ENCODE measurements at places on chromosomes 1 and 21.

DNA sequence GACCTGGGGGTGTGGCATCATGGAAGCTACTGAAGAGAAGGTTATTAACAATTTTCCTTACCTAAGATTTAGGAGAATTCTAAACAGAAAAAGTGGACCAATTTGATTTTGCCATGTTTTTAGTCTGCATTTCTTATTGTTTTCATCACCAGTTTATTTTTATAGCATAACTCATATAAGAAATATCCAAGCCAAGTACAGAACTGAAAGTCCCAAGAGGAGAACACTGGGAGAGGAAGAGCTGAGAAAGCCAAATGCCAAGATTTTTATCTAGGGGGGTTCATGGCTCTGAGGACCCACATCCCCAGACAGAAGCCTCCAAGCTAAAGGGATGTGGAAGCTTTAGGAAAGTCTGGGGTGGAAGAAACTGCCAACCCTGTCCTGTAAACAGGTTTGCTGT lies 109.4 kb upstream of the DUSP10 start:
- no peak for DNase-seq

DNA sequence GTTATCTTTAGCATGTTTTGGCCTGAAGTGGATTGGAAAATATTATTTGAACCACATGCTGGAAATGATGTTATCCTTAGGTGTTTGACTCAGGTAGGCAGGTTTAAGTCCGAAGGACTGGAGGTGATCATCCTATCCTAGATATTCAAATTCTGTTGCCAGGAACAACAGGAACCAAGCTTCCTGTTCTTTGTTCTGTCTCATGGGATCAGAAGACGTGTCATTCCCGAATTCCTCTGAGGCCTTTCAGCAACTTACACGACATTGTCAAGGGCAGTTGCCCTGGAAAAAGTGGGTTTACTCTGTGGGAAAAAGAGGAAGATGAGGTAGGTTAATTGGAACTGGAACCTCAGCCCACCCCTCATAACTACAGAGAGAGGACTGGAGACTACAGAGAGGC lies 36.6 kb downstream of the SLAMF6 start:
- no peak for DNase-seq

DNA sequence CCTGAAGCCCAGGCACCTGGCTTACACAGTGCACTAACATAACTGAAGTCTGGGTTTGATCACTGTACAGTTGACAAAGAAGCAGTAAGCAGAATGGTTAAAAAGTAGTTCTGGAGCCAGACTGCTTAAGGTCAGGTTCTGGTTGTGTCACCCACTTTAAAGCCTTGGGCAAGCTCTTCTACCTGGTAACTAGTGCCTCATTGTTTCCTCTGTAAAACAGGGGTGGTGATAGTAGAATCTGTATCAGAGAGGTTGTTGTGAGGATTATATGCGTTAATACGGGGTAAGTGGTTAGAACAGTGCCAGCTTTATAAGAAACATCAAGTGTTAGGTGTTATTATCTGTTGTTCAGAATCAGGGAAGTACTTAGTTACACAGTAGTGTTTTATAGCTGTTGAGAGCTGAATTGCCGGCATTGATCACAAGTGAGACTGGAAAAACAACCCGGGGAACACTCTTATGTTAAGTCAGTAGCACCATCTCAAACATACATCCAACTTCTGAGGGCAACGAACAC lies 3.7 kb downstream of the BACH1 start:
- no peak for DNase-seq

GRCh38 chr1:174219606-174220370 lies 60.5 kb downstream of the RABGAP1L start:
- no peak for DNase-seq

DNA sequence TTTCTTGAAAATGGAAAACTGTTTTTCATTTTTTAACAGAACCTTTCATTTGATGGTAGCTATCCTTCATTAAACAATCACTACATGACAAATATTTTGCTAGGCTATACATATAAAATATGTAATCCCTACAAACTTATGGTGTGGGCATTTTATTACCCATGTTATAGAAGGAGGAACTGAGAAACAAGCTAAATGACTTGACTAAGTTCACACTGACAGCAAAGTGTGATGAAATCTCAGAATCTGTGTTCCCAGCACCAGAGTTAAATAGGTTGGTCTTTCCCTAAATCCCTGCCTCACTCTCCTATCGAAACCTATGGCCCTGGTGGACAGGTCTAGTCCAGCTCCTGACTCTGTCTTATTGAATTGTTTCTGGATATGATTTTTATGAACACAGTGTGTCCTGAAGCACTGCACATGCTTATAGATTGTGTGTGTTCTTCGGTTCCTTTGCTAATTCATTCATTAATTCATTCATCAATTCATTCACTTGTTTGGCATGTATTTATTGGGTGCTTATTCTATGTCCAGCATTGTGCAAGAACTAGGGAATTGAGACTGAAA lies 301.0 kb downstream of the GRIK1 start:
- DNase-seq = no peak

DNA sequence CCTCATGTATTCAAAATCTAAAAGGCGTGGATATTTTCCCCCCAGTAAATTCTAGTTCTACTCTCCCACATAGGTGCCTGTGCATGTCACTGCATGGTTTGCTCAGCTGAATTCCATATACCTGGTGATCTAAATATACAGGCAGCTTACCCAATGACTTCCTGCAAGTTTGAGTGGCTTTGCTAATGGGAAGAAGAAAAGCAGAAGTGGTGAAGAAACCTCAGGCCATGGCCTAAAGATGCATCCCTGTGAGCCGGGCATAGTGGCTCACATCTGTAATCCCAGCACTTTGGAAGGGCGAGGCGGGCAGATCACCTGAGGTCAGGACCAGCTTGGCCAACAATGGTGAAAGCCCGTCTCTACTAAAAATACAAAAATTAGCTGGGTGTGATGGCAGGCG lies 11.5 kb downstream of the SLC44A3 start:
- no peak for DNase-seq

DNA sequence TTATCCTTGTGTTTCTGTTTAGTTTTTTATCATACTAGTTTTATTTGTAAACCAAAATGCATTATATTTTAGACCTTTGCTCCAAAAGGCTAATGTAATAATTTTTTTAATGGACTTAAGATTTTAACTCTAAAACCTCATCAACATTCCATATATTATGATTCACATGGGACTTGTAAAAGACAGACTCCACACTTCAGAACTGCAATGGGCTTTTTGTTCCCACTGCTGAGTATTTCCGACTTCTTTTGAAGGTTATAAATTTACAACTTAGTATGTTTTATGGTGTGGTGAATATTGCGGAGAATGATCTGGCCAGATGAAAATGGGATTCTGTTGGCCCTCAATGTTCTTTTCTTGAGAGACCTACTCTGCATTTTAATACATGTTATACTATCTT lies 678.5 kb downstream of the USP25 start:
- DNase-seq = no peak

DNA sequence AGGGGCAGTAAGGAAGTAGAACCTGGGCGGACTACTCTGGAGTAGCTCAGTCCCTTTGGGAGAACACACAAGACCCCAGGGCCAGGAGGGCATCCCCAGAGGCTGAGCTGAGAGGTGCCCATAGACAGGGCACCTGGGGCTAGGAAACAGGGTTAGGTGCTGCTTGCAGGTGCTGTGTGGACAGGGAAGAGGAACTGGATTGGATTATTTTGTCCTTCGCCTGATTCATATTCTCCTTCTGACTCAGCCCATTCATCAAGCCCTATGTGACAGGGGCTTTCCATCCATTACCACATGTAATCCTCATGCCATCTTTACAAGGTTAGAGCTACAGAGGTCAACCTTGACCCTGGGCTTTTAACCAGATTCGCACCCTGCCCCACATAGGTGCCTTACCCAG lies 183.9 kb downstream of the C1orf94 start:
- DNase-seq = no peak

DNA sequence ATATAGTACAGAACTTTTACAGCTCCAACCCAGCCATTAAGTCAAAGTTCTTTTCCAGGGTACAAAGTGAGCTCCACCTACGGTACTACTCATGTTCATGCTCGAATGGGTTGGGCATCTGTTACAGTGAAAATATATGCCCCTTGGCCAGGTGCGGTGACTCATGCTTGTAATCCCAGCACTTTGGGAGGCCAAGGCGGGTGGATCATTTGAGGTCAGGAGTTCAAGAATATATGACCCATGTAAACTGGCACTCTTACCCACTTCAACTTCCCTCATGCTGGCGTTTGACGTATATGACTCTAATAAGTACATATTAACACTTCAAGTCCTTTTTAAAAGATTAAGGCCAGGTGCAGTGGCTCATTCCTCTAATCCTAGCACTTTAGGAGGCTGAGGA lies 71.3 kb upstream of the PKN2 start:
- DNase-seq = no peak

DNA sequence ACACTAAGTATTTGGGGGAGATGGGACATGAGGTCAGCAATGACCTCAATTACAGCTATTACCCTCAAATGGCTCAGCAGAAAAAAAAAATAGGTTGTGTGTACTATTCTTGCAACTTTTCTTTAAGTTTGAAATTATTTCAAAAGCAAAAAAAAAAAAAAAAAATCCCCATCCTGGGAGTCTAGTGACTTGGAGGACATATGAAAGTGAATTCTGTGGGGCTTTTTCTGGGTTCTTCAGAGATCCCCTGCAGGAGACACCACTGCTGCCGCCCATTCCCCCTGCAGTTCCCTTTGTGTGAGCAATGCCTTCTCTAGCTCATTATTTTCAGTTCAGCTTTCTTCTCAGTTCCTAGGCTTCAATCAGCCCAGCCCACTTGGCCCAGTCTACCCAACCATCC lies 16.7 kb downstream of the HSD11B1 start:
- DNase-seq = no peak

DNA sequence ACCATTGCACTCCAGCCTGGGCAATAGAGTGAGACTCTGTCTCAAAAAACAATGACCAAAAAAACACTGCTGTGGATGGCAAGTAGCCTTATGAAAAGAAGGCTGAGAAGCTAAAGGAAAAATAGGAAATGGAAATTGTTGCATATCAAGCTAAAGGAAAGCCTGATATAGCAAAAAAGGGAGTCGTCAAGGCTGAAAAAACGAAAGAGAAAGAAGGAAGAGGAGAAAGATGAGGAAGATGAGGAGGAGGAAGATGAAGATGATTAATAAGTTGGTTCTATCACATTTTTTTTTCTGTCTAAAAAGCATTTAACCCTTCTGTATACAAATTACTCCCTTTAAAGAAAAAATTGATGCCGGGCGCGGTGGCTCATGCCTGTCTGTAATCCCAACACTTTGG lies 10.2 kb upstream of the PRDX1 start:
- DNase-seq = no peak

GRCh38 chr1:170587253-170587593 lies 55.3 kb downstream of the GORAB start:
- DNase-seq = no peak

GRCh38 chr1:19067182-19067911 lies 110.9 kb upstream of the IFFO2 start:
- DNase-seq = no peak

DNA sequence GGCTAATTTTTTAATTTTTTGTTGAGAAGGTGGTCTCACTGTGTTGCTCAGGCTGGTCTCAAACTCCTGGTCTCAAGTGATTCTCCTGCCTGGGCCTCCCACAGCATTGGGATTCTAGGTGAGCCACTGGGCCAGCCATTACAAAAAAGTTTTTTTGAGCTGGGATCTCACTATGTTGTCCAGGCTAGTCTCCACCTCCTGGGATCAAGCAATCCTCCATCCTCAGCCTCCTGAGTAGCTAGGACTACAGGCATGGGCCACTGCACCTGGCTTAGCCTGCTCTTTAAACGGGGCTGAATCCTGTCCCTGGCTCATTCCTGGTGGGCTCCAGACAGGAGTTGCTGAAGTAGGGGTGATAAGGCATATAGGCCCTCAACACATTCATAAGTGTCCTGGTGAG lies 2.5 kb downstream of the TAS1R1 start:
- no peak for DNase-seq

DNA sequence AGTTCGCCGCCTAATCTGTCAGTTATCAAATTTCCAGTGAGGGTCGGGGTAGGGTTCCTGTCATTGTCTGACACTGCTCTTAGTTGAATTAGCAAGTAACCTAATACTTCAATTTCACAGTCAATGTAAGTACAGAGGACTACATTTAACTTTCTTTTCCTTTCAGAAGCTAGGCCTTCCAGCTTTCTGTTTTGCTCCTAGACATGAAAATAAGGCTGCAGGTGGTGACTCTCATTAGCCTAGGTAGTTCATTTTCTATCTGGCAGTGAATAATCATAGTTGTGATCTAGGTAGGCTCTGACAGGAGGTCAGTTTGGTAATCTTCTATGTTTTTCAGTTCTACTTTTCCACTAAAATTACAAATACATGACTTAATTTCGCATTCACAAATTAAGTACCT lies 783.1 kb downstream of the MRPL39 start:
- DNase-seq = no peak

DNA sequence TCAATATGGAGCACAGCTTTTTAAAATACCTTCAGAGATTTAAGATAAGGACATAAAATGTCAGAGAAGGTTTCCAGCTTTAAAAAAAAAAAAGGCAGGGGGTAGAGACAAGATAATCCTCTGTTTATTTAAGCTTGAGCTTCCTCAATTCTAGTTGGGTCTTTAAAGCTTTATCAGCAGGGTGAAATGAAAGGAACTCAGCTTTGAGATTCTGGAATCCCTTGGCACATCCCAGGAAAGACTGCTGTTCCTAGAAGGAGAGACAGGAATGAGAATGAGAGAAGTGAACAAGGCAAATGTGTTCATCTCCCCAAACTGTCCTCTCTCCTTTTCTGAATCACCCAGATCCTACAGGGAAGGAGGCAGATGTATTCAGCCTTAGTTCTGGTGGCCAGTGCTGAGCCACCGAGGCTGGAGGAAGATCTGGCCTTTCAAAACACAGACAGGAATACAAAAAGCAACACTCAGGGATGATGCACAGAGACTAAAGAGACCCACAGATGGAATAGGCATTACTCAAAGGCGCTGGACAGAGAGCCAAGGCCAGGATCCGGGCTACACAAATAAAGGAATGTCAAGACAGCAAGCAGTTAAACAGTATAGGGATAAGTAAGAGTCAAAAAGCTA lies 385.8 kb upstream of the DUSP10 start:
- DNase-seq = no peak

GRCh38 chr1:65449214-65449823 lies 28.9 kb downstream of the LEPR start:
- DNase-seq = no peak

DNA sequence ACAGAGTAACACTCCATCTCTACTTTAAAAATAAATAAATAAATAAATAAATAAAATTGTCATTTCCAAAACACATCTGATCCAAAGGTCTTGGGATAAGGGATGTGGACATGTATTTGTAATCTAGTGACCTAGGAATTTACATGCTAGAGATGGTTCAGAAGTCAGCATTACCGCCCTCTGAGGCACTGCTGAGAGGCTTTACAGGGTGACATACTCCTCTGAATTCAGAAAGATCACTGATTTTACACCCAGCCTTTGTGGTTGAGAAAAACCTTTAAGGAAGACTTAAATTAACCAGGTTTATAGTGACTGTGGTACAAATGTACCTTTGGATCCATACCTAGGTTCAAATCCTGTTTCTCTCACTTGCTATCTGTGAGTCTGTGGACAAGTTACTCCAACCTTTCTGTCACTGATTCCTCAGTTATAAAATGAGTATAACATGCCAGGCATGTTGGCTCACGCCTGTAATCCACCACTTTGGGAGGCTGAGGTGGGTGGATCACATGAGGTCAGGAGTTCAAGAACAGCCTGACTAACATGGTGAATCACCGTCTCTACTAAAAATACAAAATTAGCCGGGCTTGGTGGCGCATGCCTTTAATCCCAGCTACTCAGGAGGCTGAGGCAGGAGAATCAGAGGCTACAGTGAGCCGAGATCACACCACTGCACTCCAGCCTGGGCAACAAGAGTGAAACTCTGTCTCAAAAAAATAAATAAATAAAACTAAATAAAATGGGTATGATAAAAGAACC lies 20.1 kb downstream of the OSBPL9 start:
- no peak for DNase-seq

- no peak for DNase-seq
Measured at GRCh38 chr21:14757533-14758327, 211.6 kb upstream of the SAMSN1 start.

All from NCI-H2227 treated with DMSO at 0.1 percent for 48 hours (cell line).